ENCODE measurements at places on chromosomes 1 and 21. TPM values are rescaled to one million over a fixed set of nuclear protein-coding genes. Genes with fewer than 3 reads are reported as not detected.

DNA sequence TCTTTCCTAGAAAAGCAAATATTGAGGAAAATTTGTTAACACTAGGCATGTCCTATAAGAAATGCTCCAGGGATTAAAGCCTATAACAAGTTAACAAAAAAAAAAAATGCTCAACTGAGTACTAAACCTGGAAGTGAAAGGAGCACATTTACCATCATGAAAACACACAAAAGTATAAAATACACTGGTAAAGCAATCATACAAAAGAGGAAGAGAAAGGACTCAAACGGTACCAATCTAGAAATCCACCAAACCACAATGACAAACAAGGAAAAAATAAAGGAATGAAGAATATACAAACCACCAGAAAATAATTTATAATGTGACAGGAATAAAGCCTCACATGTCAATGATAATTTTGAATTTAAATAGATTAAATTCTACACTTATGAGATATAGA is 21.2 kb downstream of the CD1E start:
- H3K4me1 ChIP-seq, result no peaks in the 10 kb centered on the region
- no peaks in the 10 kb centered on the region for H3K36me3 ChIP-seq
- no peak overlapping the region for H3K27ac ChIP-seq
- no peaks in the 10 kb centered on the region for H3K27me3 ChIP-seq
- no peak overlapping the region for H3K4me3 ChIP-seq

DNA sequence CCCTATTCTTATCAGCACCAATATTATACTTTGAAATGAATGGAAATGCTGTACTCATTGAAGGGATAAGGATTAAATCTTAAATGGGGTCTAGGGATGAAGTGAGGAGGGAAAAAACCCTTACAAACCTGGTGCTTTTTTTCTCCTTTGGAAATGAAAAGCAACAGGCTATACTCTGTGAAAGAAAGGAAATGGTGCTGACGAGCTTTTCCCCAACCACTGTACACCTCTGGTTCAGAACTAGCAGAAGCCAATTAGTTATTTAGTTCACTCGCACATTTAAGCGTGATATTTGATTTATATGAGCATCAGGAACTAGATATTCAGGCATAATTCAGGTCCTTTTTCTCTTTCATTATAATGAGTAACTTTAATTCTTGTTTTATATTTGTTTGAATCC is 74.5 kb upstream of the S1PR1 start:
- H3K27me3 ChIP-seq, result no peaks in the 10 kb centered on the region
- peaks cover 16% of the 10 kb centered on the region for H3K4me1 ChIP-seq
- H3K36me3 ChIP-seq, result no peaks in the 10 kb centered on the region
- no peak overlapping the region for H3K27ac ChIP-seq
- no peak for DNase-seq
- no peak overlapping the region for H3K4me3 ChIP-seq

DNA sequence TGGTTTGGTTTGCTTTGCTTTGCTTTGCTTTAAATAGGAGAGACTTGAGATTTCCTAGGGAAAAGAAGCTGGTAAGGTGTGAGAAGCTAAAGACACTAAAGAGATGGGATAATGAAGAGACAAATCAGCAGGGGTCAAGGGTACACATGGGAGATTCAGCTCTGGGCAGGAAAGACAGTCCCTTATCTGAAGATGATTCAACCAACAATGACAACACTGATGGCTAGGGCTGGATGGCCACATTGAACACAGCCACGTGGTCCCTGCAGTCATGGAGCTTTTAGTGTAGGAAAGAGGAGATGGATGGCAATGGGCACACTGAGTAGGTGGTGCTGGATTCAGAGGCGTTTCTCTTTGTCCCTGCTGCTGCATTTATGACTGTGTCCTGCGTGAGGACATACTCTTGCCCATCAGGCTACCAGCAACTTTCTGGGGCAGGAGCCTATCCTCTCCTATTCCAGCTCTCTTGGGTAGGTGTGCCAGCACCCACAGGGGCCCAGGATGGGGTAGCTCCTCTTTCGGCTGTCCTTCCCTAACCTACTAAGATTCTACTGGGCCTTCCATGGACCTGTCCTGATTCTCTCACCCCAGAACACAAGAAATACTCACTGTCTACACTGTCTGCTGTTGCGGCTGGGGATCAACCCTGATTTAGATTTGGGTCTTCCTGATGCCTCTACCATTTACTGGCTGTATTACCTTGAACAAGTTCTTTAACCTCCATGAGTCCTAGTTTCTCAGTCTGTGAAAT is 1.4 kb upstream of the SHISA4 start:
- peaks cover 61% of the 10 kb centered on the region for H3K4me1 ChIP-seq
- DNase-seq, result no peak
- H3K4me3 ChIP-seq, result no peak overlapping the region
- H3K36me3 ChIP-seq, result no peaks in the 10 kb centered on the region
- H3K27me3 ChIP-seq, result no peaks in the 10 kb centered on the region

GRCh38 chr21:45291613-45292398 is 4.1 kb upstream of the POFUT2 start:
- no peak for DNase-seq
- H3K4me3 ChIP-seq, result no peak overlapping the region
- H3K27me3 ChIP-seq, result peaks cover 11% of the 10 kb centered on the region
- H3K4me1 ChIP-seq, result peaks cover 71% of the 10 kb centered on the region
- H3K27ac ChIP-seq, result peak overlapping the region; percentile 92

DNA sequence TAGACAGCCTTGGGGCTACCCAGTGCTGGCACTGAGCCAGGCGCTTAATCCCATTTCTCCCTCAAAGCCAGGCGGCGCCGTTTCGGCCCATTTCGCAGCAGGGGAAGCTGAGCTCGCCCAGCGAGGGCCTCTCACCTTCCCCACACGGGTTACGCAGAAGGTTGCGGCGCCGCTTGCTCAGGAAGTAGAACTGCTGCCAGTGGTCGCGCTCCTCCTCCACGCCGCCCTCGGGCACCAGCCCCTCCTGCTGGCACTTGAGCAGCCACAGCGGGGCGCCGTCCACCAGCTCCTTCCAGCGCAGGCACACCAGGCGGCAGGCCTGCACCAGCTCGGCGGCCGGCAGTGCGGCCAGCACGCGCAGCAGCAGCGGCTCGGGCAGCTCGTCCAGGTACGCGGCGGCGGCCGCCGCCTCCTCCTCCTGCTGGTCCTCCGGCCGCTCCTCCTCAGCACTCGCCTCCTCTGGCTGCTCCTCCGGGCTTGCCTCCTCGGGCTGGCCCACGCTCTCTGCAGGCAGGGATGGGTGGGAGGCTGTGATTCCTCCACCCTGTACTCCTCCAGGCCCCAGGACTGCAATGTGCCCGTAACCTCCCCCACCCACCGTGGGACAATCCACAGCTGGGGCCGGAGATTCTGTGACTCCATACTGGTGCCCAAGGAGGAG is 3.8 kb downstream of the FBXO2 start:
- H3K36me3 ChIP-seq, result no peaks in the 10 kb centered on the region
- H3K4me3 ChIP-seq, result peak overlapping the region; percentile 46
- peaks cover 5% of the 10 kb centered on the region for H3K4me1 ChIP-seq
- peak; percentile 28 for DNase-seq
- peaks cover 16% of the 10 kb centered on the region for H3K27me3 ChIP-seq

DNA sequence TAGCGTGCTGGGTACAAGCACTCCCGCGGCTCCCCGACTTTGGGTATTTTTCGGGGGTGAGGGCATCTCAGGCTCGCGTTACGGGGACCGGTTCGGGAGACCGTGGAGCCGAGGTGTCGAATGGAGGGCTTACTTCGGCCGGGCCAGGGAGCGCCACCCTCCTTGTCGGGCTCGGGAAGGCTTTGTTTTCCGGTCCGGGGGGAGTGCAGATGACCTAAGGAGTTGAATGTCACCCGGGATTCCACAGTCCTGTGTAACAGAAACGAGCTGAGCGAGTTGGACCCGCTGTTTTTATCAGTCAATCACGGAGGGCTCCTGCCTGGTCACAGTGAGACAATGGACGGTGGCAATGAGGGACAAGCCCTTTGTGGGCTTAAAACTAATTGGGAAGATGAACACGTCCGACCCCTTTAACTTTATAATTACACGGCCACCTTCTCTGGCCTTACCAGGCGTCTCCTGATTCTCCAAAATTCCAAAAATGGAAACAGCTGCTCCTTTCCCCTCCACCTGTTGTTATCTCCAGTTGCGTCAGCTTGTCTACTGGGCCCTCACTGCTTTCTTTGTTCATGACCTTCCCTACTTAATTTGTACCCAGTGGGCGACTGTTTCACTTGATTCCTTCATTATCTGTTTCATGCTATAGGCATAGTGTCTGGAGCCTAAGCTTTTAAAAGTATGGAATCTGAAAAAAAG is 929 bp upstream of the TRIM45 start:
- DNase-seq, result no peak
- H3K27me3 ChIP-seq, result no peaks in the 10 kb centered on the region
- peak overlapping the region; percentile 95 for H3K27ac ChIP-seq
- peak overlapping the region; percentile 89 for H3K4me3 ChIP-seq

SH2D5 gene
- 12.0 TPM for total RNA-seq

OR6N1 gene
- not detected for total RNA-seq

SEC16B gene
- total RNA-seq, result 1.8 TPM

TFF3 gene
- total RNA-seq, result not detected

FBLIM1 gene
- 106 TPM for total RNA-seq
